DMS153 (cell line): ENCODE measurements at places on chromosomes 4 and X.

DNA sequence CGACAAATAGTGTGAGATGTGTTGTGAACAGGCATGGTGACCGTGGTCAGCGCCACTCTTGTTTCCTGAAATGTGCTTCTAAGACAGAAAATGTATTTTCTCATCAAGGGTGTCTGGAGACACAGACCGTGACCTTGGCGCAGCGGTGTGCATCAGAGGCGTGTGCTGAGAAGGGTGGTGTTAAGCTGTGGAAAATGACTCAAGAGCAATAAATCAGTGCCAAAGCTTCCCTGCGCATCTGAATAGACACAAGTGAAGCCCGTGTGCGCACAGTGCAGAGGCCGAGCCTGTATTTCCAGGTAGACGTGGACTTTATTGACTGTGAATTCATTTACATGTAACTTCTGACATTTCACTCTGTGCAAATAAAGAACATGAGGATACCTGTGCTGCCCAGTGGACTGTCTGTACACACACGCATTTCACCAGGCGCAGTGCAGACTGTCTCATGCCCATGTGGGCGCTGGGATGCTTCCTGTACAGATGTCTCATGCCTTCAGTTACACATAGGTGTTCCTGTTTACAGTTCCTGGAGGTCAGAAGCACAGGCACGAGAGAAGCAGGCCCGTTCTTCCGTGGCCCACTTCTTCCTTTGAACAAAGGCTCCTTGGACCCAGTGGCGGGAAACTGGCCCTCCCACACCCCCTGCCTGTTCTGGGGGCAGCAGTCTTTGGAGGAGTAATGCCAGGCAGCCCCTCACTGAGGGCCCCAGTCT lies 31.9 kb downstream of the NSG1 start:
- no peak for DNase-seq

- no peak for DNase-seq
Observed at GRCh38 chrX:110588164-110588563, 207.5 kb downstream of the CHRDL1 start.

DNA sequence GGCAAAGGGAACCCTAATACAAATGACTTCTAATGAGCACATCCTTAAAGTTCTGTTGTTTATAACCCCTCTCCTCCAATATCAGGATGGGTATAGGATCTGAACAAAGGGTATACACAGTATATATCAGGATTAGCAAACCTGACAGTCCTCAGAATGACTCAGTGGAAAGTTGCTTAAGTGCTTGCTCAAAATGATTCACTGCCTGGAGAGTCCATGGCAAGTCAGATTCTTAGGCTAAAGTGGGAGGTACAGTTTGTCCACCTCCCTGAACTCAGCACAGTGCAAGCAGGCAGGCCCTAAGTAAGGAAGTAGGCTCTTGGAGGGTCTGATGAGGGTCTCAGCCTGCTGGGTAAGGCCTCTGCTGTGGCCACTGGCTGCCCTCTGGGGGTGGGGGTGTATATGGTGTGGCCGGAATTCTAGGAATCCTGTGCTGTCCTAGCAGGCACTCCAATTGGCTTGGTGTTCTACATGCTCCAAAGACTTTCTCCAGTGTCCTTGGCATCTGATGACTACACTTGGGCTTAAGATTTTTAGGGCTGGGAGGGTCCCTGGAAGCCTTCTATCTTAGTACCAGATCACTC lies 54.3 kb downstream of the CHRDL1 start:
- no peak for DNase-seq

GRCh38 chrX:25144043-25144940 lies 128.5 kb upstream of the ARX start:
- no peak for DNase-seq
